Stimulated activated CD4-positive, alpha-beta T cell treated with anti-CD3 and anti-CD28 coated beads, Interleukin-12 subunit alpha, Interleukin-12 subunit beta, amount 100 ng/mL, for 48 hours (primary cell): ENCODE measurements at places on chromosomes 6 and 20.

GRCh38 chr6:17281497-17282481, 628 bp downstream of the RBM24 start:
- no peak for DNase-seq

DNA sequence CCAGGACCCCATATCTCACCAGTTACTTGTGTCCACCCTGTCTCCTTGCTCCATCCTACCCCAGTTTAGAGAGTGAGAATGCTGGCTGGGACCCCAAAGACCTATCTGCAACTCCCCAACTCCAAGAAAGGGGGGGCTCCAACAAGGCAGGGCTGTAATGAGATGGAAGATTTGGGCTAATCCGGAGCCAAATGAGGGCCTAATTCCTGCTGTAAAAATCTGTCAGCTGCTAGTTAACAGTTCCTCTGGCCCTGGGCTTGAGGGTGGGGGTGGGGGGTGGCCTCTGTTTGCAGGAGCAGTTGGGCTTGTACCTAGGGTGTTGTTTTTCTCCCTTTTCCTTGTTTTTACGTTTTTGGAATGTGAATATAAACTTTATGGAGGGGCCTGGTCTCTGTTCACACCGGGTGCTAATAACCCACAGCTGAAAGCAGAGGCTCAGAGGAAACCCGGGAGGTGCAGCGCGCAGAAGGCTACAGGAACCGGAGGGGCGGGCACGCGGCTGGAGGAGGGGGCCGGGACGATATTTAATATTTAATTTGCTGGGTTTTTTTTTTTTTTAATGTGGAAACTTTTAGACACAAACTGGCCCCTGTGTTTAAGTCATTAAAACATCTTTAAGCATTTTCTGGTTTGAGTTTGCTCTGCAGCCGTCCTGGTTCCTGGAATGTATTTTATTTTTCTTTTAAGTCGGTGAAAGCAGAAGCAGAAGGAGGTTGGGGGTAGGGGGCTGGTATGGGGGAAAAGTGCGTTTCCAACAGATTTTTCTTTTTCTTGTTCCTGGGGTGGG, 70.7 kb downstream of the NCR2 start:
- no peak for DNase-seq

GRCh38 chr20:24871480-24872213, 77.4 kb upstream of the CST7 start:
- no peak for DNase-seq

DNA sequence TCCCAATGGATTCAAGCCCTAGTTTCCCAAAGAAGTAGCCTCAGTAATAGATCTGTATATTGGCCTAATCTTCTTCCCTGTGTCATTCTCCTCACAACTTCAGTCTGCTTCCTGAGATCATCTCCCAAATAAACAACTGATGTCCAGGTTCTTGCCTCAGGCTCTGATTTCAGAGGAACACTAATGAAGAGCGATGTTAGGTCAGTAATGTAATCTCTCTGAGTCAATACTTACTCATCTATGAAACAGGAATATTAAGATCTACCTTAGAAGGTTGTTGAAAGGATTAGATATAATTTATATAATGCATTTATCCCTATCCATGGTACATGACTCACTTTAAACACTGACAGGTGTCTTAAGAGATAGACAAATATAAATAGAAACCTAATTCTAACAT, 246.0 kb upstream of the FLRT3 start:
- DNase-seq: no peak

- DNase-seq: no peak
Measured at GRCh38 chr6:170153436-170154319, 137.2 kb downstream of the DLL1 start.

GRCh38 chr20:56439771-56440291, 27.8 kb downstream of the CASS4 start:
- DNase-seq: no peak

DNA sequence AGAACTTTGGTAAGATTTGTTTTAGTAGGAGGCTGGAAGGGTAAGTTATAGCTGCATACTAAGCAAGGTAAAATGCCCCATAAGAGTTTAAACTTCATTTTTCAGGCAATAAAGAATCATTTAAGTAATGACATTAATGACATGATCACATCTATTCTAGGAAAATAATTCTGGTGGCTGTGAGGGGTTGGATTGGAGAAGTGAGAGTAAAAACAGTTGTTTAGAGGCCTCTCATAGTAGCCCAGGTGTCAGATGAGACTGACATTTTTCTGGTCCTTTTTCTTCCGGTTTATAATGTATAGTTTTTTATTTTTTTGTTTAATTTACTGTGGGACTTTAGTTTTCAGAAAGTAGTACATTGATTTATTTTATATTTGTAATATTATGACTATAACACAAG, 40.8 kb downstream of the ITCH start:
- no peak for DNase-seq

- DNase-seq: no peak
Measured at GRCh38 chr6:132443206-132443605, 41.9 kb upstream of the MOXD1 start.

GRCh38 chr6:79138146-79138545, 60.1 kb upstream of the PHIP start:
- no peak for DNase-seq

DNA sequence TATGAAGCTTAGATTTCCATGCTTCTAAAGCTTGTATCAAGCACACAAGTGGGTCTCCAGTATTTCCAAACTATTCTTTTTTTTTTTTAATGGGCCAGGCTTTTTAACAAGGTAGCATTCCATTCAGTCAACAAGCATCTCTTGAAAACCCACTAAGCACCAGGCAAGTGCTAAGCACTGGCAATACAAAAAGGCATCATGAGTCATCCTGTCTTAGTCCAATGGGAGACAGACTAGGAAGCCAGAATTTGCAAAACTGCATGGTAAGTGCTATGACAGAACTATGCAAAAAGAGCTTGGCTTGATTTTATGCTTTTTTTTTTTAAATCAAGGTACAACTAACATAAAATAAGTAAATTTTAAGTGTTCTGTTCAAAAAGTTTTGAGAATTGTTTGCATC, 109.3 kb upstream of the DST start:
- DNase-seq: no peak

DNA sequence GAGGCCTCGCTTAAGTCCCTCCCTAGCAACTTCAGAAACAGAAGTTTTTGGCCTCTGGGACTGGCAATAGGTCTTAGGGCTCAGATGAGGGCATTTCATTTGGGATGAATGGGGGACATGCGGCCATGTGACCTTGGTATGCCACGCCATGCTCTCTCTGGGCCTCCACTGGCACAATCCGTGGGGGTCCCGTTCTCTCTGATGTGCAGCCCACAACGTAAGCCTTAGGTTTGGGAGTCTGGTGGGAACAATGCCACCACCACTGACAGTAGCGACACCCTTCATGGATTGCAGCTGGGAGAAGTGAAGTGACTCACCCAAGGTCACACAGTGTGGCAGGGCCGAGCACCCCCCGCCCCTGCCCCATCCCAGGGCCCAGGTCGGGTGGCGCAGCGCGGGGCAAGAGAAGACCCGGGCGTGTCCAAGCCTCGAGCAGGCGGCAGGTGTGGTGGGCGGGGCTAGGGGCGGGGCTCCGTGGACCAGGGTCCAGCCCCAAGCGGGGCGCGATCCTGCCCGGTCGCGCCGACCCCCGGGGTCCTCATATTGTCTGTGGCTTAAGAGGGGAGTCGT, 864 bp upstream of the CEBPB start:
- DNase-seq: no peak

GRCh38 chr6:31170987-31171671, 647 bp upstream of the POU5F1 start:
- DNase-seq: no peak

DNA sequence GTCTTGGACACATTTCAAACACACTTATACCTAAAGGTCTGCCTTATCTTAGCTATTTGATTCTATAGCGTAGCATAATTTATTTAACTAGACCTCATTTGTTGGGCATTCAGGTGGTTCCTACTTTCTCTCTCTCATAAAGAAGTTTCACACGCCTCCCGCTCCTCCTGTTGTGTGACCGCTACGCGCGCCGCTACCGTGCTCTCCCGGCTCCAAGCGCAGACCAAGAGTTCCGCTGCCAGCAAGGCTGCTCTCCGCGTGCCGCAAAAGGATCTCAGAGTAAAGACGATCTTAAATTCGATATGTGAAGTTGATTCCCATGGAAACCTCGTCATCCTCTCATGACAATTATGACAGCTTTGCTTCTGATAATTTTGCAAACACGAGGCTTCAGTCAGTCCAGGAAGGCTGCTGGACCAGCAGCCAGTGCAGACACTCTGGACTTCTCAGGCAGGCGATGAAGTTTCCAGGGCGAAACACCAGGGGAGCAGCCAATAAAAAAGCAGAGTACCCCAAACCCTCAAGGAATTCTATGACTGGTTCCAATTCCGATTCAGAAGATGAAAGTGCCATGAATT, 20.4 kb downstream of the PRSS16 start:
- no peak for DNase-seq

DNA sequence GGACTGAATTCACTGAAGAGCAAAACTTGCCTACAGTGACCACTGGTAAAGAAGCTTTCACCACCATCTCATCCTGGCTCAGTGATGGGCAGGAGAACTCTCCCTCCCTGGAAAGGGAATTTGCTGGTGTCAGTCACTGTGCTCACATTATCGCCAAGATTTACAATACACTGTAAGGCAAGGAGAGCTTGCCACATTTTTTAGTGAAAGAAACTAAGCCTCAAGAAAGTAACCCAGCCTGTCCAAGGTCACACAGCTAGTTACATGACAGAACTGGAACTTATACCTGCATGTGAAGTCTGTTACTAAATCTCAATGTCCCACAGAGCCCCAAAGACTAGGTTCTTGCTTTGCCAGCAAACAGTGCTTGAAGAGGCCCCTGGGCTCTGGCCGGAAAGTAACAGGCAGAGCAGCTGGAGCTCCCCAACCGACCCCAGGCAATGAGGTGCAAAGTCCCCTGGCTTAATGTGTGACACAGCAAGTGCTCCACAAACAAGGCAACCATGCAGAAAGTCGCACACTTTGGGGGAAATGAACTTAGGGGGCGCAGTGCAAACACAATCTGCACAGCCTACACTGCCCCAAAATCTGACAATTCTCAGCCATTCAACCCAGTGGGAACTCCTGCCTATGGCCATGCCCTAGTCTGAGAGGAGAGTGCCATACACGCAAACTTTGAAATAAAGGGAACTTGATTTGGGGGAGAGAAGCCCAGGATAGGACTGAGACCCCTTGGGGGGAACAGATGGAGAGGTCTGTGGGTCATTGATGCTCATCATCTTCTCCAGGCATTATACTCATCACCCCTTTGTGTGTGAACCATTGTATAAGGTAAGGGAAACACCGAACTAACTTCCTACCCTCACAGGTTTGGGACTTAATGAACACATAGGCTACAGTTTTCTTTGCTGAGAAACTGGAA, 1.9 kb downstream of the BCL2L1 start:
- no peak for DNase-seq

DNA sequence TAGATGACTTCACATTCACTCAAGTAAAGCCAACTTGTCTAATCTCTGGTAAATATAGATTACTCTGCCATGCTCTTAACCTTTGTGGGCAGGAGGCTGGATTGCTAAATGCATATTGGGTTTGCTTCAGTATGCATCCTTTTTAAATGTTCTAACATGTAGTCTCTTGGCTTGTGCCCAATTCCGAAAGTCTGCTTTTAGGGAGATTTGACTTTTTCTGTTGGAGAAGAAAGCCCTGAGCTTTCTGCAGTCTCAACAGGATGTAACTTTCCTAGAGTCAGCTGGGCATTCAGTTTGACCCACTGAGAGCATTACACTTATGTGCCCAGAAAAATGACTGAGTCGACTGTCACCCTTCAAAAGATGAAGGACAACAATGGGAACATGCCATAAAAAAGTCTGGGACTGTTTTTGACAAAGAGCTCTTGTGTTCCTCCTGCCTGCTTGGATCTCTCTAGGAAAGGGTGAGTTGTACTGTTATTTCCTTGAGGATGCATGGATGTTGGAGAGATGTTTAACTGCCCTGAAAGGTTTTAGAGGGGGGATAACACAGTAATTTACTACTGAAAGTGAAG, 299.4 kb downstream of the ZFAND3 start:
- DNase-seq: no peak

DNA sequence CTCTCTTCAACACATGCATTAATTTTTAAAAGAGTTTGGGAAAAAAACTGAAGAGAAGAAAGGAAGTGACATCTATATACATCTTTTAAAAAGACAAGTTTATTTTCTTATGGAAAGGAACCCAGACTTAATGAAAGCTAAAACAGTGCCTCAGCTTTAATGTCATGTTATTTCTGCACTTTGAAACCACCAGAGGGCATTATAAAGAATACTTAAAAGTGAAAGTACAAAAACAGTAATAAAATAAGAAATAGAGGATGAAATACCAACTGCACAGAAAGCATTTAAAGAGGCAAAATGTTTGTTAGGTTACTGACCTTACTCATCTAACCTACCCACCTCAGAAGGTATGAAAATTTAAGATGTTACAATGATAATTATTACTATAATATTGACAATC, 98.8 kb downstream of the HUS1B start:
- DNase-seq: no peak

DNA sequence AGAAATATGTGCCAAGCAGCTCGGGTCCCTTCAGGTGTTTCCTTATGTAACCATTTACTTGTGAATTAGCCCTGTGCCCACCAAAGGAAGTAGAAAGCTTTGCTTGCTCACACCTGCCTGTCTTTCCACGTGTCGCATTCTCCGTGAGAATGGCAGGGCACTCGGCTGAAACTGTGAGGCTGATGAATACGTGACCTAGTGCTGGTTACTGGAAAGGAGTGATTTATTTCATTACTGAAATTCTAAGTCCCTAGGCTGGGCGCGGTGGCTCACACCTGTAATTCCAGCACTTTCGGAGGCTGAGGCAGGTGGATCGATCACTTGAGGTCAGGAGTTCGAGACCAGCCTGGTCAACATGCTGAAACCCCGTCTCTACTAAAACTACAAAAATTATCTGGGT, 45.9 kb upstream of the TULP1 start:
- DNase-seq: no peak

GRCh38 chr6:55654445-55654844, 75.5 kb upstream of the HMGCLL1 start:
- no peak for DNase-seq

GRCh38 chr6:163599136-163599535, 184.6 kb downstream of the QKI start:
- DNase-seq: no peak

GRCh38 chr6:35400901-35401311, 51.2 kb upstream of the FANCE start:
- no peak for DNase-seq

GRCh38 chr6:78746457-78746856, 120.9 kb upstream of the IRAK1BP1 start:
- no peak for DNase-seq

DNA sequence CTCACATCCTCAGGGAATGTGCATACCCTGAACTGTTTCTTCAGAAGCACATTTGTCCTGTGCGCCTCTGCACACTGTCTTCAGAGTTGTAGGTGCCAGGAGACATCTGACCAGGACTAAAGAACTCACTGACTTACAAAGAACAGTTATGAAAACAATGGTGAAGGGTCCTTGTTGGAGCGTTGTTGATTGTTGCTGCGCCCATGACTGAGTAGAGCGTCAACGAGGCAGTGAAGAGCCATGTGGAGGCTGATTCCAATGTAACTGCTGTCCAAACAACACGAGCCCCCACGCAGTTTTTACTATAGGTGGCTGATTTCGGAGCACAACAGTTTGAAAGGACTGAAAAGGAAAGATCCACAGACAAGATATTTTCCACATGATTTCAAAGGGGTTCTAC, 380.3 kb downstream of the CDH26 start:
- no peak for DNase-seq

- no peak for DNase-seq
Measured at GRCh38 chr20:48275286-48276020, 490.2 kb upstream of the SULF2 start.

GRCh38 chr6:108618623-108619152, 58.0 kb downstream of the FOXO3 start:
- no peak for DNase-seq

GRCh38 chr20:44467289-44467883, 8.3 kb upstream of the TTPAL start:
- no peak for DNase-seq

GRCh38 chr6:26537160-26537845, 863 bp upstream of the HMGN4 start:
- DNase-seq: peak; percentile 94
